ENCODE measurements at places on chromosomes 1 and 21.

GRCh38 chr21:45593162-45594022, 50.1 kb upstream of the PCBP3 start:
- DNase-seq = no peak

DNA sequence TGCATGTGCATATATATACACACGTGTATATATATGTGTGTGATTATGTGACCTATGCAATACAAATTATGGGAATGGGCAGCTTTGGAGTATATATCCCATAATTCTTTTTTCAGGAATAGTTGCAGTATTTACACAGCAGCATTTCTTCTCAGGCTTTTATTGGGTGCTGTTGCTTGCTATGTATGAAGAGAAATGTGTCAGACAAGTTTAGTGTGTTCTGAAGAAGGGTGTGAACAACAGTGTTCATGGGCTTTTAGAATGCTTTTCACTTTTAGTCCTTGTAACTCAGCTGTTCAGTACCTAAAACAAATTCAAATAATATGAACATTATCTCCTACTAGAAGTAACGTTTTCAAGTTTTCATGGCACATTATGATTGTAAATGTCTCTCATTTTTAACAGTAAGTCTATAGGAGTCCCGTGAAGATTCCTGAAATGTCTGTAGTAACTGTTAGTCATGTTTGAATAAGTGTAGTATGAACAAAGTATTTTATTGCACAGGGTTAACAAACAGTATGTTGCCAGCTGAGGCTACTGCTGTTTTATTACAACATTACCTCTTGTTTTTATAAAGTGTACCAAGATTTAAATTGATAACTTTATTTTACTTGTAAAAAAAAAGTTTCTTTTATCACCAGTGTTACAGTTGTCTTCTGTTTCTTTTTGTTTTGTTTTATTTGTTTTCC, 42.5 kb downstream of the TMED5 start:
- DNase-seq = no peak

GRCh38 chr1:199553104-199553503, 474.4 kb upstream of the NR5A2 start:
- no peak for DNase-seq

- DNase-seq = no peak
Observed at GRCh38 chr1:6513320-6513801, 21.9 kb upstream of the PLEKHG5 start.

GRCh38 chr1:209080170-209080781, 503.2 kb upstream of the CAMK1G start:
- DNase-seq = no peak

- no peak for DNase-seq
Observed at GRCh38 chr1:3073489-3074296, 4.7 kb downstream of the PRDM16 start.

- no peak for DNase-seq
Observed at GRCh38 chr1:36450919-36451305, 661 bp upstream of the OSCP1 start.

GRCh38 chr1:246932366-246932700, 585 bp upstream of the AHCTF1 start:
- no peak for DNase-seq

DNA sequence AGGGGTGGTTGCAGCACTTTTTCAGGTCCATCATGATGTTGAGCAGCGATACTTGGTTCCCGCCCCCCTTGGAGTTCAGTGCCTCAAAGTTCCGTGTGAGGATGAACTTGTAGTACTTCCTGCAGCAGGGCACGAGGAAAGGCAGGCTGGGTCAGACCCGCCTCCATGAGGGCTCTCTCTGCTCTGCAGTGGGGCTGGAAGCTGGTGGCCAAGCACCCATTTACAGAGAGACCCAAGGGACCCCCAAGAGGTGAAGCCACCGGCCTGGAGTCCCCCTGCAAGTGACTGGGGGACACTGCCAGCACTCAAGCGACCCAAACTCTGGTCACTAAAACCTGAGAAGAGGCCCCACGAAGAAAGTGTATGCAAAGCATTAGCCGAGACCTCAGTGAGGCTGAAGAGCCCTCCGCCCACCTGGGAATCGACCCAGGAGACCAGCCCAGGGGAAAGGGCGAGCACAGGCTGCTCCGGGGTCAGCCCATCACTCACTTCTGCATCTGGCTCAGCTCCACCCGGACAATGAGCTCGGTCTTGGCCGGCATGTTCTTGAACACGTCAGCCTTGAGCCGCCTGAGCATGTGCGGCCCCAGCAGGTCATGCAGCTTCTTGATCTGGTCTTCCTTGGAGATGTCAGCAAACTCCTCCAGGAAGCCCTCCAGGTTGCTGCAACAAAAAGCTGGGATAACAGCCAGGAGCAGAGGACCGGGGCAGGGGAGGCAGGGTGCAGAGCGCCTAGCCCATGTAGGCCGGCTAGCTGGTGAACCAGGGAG, 45.2 kb downstream of the CHD5 start:
- no peak for DNase-seq

DNA sequence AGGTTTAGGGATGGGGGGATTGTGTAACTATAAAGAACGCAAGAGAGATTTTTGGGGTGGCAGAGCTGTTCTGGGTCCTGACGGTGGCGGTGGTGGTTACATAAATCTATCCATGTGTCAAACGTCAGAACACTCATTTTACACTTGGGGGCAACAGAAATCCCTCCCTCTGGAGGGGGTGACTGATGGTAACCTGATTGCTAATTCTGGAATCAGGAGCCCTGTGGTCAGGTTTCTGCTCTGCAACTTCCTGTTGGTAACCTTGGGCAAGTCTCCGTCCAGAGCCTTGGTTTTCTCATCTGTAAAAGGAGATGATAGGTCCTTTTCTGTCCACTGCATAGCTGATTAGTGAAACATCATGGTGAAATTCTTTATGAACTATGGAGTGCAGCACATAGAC, 40.9 kb downstream of the ALPL start:
- no peak for DNase-seq

DNA sequence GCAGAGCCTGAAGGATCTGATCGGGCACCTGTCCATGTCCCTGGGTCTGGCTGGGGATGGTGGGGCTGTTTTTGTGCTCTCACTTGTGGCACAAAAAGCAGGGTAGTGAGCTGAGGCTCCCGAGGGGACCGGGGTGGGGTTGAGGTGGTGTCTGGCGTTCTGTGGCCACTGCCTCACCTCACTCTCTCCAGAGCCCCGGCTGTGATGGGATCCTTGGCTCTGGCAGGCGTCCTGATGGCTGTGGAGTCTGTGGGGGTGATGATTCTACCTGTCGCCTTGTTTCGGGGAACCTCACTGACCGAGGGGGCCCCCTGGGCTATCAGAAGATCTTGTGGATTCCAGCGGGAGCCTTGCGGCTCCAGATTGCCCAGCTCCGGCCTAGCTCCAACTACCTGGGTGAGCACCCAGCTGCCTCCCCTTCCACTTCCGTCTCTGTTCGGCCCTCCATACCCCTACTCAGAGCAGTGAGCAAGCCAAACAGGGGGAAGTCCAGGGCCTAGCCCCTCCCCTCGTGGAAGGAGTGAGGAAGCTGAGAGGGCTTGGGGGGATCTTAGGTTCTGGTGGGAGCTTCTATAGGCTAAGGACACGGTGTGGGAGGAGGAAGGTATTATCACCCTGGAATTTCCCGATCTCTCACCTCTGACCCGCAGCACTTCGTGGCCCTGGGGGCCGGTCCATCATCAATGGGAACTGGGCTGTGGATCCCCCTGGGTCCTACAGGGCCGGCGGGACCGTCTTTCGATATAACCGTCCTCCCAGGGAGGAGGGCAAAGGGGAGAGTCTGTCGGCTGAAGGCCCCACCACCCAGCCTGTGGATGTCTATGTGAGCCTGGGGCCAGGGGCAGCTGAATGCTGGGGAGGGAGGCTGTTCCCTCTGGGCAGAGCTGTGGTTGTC, 7.0 kb downstream of the ADAMTSL4 start:
- DNase-seq = no peak

- DNase-seq = no peak
Observed at GRCh38 chr1:16087733-16088132, 14.3 kb upstream of the FAM131C start.

DNA sequence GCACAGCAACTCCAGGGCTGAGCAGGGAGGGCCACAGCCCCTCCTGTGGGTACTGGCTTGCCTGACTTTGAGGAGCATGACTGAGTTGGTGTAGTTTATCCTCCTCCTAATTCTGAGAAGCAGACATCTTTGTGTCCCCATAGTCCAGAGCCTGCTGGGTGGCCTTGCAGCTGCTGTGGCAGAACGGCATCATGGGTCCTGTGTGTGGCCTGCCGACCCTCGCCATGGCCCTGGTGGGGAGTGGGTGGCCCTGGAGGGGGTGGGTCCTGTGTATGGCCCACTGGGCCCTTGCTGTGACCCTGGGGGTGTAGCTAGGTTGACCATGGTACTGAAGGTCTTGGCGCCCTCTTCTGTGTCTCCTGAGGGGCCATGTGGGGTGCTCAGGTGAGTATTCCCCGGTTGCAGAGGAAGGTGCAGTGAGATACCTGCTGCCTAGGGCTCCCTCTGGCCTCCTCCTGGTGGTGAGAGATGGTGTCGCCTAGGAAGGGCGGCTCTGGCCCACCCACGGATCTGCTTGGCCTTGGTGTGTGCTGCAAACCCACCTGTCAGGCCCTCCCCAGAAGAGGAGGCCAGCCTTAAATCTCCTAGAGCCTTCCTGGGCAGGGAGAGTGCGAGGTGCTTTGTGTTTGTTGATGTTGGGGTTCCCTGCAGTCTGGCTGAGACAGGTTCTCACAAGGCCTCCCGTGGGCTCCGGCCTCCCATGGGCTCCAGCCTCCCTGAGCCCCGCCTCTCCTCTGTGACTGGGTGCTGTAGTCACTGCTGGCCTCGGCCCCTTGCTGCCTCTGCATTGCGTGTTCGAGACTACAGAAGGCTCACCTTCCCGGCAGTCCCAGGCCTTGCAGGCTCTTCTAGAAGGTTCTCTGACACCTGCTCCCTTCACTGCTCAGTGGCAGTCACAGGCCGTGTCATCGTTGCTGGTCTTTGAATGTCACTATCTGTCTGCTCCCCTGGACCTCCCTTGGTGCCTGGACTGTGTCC, 7.8 kb downstream of the SNAP47 start:
- DNase-seq = no peak

- DNase-seq = no peak
Observed at GRCh38 chr1:36223381-36223995, 755 bp upstream of the THRAP3 start.

- DNase-seq = no peak
Observed at GRCh38 chr1:193060406-193060805, 994 bp downstream of the RO60 start.

- DNase-seq = peak; percentile 22
Observed at GRCh38 chr1:71861022-71861421, 421.3 kb downstream of the NEGR1 start.

- no peak for DNase-seq
Observed at GRCh38 chr1:200681231-200681630, 11.5 kb upstream of the DDX59 start.

DNA sequence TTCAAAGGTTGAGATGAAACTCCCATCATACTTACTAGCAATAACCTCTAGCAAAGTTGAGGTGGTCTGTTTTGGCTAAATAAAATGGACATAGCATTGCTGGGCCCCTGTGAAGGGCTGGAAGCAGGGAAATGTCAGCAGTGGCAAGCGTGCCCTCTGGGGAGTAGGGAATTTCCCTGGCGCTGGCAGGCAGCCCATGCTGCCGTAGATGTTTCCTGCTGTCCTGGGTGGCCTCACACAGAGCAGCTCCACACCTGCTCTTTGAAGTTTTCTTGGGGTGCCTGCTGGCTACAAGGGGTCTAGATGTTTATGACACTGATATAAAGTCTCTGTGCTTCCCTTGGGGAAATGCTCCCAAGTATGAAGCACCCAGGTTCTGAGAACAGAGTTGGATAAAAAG, 30.2 kb downstream of the ADARB1 start:
- DNase-seq = no peak

DNA sequence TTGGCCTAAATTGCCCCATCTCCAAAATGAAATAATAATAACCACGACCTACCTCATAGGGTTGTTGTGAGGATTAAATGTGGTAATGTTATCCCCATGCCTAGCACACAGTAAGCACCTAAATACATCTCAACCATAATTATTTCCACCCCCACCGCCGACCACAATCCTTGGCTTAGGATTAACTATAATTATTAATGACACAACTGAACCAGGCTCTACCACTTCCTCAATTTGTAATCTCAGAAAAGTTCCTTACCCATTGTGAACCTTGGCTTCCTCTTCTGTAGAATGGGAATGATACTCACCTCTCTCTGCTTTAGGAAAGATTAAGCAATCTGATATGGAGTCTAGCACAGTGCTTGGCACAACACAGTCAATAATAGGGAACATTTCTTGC, 44.3 kb upstream of the TACSTD2 start:
- no peak for DNase-seq

DNA sequence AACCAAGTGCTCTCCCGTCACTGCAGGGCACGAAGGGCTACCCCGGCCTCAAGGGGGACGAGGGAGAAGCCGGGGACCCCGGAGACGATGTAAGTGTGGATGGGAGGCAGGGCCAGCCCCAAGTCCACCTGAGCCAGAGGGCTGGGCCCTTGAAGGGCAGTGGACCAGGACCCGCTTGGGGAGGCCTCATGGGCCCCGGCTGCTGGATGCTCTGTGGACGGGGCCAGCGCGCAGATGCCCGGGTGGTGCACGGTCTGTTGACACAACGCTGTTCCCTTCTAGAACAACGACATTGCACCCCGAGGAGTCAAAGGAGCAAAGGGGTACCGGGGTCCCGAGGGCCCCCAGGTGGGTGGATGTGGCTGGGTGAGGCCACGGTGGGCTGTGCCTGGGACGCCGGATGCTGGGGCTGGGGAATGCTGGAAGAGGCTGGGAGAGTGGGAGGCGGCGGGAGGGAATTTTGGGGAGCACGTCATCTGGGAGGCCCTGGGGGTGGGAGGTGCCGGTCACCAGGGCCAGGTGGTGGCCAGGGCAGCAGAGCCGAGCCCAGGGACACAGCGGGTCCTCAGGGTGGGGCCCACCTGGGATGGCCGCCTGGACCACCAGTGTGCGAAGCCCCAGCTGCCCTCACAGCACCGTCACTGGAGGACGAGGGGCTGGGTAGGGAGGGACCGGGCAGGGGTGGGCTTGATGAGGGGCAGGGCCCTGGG, 17.5 kb downstream of the COL6A1 start:
- no peak for DNase-seq

DNA sequence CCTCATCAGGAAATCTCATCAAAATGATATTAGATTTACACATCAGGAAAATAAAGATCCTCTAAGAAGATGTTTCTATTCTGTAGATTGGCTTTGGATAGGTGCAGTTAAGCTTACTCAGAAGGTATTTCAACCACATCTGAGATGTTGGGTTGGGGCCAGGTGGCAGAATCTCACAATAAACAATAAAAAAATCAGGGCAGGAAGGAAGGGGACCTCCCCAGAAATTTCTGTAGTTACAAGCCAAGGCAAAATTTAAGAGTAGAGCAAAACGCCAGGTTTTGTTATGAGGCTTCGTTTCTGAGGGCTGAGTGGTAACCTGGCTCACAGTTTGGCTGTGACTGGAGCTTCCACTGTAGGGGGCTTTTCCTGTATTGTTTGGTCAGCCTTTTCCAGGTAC, 84.8 kb downstream of the HUNK start:
- DNase-seq = no peak

DNA sequence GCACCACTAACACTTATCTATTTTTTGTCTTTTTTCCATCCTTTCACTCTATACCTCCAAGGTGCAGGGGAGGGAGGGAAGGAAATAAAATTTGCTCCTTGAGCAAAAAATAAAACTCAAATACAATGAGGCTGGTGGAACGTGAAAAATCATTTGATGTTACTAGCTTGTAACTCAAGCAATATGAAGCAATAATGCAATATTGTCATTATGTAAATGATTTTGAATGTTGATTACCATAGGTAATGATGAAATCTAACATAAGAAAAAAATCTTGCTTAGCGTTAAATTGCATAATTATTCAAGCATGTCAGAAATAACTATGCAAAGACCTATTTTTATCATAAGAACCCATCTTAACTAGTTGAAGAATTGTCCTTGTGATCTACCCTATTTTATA, 277.7 kb downstream of the KCTD3 start:
- no peak for DNase-seq

Data from epithelial cell of prostate (primary cell).